Stimulated activated CD8-positive, alpha-beta memory T cell treated with anti-CD3 and anti-CD28 coated beads, Interleukin-15, amount 100 ng/mL, for 4 hours (primary cell): ENCODE measurements at places on chromosomes 6 and 20.
A peak's percentile ranks its signal among the peaks of the same experiment; 100 is the strongest.

GRCh38 chr6:104326173-104327001 lies 533.3 kb downstream of the HACE1 start:
- DNase-seq, result no peak

GRCh38 chr6:41730531-41731436 lies 4.6 kb downstream of the TFEB start:
- DNase-seq, result no peak

DNA sequence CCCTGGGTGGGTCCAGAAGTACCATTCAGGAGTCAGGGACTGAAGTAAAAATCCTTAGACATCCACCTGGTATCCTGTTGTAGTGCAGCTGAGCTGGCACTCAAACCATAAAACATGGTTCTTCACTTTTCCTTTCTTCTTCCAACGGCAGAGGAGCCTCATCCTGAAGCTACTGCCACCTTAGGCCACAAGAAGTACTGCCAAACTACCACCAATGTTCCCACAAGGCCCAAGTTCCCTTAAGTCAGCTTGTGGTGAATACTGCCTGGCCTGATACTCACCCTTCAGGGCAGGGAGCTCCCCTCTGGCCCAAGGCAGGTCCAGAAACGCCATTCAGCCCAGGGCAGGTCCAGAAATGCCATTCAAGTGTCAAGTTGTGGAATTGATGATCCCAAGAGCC lies 1053.4 kb upstream of the CITED2 start:
- no peak for DNase-seq

DNA sequence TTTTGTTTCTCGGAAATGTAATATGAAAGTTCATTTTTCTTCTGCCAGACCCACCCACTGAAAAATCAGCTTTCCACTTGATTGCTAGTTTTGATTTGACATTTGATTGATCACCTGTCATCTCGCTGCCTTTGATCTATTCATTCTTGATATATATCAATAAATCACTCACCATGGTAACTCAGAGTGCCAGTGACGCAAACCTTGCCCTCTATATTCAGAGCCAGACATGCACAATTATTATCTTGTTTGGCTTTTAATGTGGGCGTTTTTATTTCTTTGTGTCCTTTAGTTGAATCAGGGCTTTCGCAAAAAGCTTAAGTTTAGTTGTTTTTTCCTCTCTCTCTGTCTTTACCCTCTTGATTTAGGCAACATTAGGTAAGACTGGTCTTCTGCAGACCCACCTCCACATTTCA lies 2.0 kb downstream of the TSHZ2 start:
- no peak for DNase-seq

GRCh38 chr20:47172579-47172978 lies 183.9 kb downstream of the ZMYND8 start:
- DNase-seq, result no peak

DNA sequence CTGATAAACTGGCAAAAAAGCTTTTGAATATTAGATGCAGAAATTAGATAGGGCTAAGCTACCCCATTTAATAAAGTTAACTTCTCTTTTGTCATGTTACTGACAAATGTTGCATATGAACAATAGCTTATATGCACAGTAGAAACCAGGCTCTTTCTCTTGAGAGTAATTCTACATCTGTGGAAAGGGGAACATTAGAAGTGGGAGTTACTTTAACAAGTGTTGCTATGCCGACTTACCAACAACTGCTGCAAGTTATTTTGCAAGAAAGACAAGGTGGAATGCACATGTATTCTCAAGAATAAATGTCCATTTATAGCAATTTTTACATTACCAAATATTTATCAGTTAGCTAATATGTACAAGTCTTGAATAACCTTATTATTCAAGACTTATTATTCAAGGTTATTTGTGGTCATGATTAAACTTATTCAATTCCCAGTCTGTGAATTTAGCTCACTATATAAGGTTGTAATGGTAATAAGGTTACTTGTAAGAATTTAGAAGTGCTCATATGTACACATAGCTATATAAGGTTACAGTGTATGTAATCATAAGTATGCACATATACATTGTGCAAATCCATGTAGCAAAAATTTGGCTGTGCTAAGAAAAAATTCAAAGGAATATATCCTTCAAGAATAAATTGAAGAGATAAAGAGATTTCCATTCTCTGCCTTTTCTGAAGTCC lies 38.3 kb downstream of the ADGRG6 start:
- no peak for DNase-seq

- DNase-seq, result no peak
These were observed 5.1 kb upstream of the TUBB1 start for GRCh38 chr20:59013959-59014608.

- no peak for DNase-seq
These were observed 8.9 kb downstream of the KCNK15 start for GRCh38 chr20:44754554-44754953.

- no peak for DNase-seq
These were observed at the start of gene CNR1 for GRCh38 chr6:88165844-88166492. TSS of gene CNR1 (minus strand) at chr6:88166347. CDS start at chr6:88145274, 21,073 bp downstream.

GRCh38 chr6:52675372-52675771 lies 4.5 kb downstream of the TMEM14A start:
- DNase-seq, result no peak

DNA sequence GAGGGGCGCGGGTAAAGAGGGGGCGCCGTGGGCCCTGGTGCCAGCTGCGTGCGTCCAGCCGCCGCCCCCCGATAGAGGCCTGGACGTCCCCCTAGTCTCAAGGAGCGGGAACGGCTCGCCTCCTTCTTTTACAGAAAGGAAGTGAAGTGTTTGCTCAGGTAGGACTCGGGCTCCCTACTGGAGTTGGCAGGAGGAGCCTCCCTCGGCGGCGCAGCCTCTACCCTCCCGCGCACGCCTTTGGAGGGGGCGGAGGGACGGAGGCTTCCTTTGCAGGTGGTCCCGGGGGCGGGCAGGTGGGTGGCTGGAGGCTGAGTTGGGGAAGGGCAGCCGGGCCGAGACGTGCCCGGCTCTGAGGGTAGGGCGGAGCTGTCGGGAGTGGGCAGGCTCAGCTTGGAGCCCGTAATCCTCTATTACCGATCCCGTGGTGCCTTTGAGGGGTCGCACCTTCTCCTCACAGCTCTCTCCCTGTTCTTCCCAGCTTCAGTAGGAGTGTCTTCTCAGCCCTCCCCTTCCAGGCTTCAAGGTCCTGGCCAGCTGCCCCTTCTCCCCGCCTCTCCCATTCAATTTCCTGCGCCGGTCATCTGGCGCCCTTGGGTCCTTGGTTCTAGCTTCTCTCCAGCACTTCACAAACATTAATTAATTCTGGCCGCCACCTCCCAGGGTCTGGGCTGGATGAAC lies 728 bp downstream of the ITPR3 start:
- DNase-seq, result peak; percentile 38

DNA sequence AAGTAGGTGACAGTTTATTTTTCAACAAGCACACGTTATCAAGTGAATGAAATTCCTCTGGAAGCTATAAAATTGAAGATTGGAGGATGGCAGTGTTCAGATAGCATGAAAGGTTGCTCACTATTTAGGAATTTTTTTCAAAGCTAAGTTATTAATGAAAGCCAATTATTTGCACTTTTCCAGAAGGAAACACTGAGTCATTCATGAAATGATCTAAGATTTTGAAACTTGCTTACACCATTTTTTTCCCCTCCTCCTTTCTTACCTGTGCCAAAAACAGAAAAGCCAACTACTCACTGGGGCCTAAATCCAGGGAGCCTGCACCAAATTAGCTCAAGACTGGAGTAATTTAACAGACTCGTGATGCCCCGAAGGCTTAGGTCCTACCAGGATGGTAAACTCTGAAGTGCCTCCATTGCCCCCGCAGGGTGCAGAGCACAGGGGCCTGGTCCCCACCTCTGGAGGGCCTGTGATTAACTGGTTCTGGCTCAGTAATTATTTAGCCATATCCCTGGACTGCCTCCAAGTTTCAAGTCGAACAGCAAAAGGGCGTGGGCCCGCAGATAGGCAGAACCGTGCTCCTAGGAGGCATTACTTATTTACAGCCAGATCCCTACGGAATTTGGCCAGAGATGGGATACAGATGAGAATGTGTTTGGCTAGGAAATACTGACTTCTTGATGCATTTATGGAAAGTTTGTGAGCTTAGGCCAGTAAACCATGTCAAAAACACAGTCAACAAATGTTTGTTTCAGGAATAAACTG lies 28.0 kb upstream of the ZNF217 start:
- DNase-seq, result no peak

- DNase-seq, result no peak
These were observed 188.3 kb upstream of the KCNG1 start for GRCh38 chr20:51211191-51211590.

DNA sequence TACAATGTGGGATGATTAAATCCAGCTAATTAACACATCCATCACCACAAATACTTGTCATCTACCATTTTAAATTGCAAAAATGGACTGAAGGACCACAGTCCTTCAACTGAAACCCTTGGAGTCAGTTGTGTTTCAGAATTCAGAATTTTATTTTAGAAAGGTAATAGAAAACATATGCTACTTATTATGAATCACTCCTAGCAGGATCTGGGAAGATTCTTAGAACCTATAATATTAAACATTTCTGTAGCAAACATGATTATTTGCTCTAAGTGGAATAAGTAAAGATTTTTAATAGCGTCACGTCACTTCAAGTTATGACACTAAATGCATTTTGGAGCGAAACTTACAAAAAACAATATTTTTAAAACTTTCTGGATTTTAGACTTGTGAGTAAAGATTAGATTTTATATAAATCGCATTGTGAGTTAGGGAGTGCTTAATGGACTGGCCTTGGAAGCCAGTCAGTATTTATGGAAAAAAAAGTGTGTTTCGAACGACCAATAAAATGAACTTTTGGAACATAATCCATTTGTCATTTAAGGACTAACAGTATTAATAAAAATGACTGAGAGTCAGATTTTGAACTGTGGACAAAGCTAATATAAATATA lies 71.8 kb upstream of the PHACTR2 start:
- no peak for DNase-seq

DNA sequence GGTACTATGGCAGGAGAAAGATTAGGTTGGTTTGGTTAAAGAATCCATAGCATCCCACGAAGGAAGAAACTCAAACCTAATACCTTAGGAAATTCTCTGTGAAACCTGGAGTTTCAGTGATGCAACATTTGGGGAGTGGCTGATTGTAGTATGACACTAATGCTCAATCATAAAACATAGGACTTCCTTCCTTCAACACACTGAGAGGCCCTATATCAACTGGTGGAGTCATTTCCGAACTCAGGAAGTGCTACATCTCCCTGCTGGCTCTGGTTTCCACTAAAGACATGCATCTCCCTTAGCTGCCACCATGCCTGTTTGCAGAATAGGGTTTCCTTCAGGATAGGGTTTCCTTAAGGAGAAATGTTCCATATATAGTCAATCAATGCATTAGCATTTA lies 5.2 kb upstream of the MANEA start:
- DNase-seq, result no peak

- no peak for DNase-seq
These were observed 7.2 kb downstream of the PKIG start for GRCh38 chr20:44589537-44589936.

DNA sequence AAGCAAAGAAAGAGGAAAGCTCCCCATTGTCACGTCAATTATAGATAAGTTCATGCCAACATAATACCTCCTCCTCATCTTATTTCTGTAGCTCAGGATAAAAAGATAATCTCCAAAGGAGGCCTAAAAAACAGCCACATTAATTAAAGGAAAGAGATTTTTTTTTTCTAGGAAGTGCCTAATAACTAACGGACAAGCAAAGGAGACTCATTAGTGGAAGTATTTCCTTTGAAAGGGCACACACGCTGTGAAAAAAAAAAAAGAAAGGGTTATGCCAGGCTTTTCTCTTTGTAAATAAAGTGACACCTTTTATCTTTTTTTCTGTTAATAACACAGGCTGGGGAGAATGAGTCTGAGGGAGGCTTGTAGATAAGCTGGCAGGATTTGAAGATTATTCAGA lies 55.7 kb downstream of the PCSK2 start:
- no peak for DNase-seq

DNA sequence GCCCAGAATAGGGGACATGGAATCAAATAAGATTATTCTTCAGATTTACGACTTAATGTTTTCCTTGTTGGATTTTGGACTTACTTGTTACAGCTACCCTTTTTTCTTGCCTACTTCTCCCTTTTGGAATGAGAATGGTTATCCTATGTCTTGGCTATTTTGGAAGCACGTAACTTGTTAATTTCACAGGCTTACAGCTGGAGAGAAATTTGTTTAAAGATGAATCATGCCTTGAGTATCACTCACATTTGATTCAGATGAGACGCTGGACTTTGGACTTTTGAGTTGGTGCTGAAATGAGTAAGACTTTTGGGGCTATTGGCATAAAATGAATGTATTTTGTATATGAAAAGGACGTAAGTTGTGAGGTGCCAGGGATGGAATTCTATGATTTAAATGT lies 83.3 kb downstream of the SMPDL3A start:
- DNase-seq, result no peak

DNA sequence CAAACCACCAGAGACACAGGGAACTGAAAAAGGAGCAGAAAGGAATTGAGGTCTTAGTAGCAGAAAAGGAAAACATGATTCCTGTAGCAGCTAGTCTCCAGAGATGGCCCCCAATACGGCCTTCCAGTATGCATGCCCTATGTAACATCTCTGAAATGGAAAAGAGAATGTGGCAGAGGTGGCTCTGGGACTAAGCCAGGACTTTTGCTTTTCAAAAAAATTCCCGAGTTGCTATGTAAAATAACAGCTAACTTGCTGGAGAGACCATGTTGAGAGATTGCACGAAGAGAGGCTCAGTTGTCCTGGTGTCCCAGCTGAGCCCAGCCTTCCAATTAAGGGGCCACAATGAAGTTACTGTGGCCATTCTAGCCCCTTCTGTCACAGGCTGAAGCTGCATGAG lies 27.7 kb downstream of the IL20RA start:
- no peak for DNase-seq

DNA sequence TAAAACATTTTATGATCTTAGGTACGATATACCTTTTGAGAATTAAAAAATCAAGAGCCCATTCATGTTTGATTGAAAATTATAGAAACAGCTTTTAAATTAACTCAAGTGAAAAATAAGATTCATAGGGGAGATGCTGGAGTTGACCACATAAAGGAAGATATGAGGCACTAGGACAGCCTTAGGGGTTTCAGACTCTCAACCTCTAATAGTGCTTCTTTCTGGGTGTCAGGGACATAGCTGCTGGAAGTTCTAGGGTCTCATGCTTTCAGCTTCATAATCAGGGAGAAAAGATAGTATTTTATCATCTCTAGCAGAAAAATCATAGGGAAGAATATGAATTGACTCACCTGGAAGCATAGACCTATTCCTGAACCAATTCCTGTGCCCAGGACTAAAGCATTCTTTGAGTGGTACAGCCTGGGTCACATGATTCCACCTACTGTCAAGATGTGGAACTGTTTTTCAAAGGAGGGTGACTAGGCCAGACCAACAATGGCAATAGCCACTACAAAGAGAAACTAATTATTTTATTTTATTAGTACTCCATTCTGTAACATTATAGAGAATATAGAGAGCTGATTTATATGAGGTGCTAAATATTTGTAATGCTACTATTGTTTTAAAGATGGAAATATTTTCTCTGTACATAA lies 27.8 kb upstream of the CENPW start:
- no peak for DNase-seq

- no peak for DNase-seq
These were observed 5.6 kb downstream of the FBXO9 start for GRCh38 chr6:53070806-53071205.
